ENCODE measurements at places on chromosomes 6 and 20. TPM values are rescaled to one million over a fixed set of nuclear protein-coding genes. Genes with fewer than 3 reads are reported as not detected.

GRCh38 chr20:51100617-51101016, 77.7 kb upstream of the KCNG1 start:
- DNase-seq: no peak

DNA sequence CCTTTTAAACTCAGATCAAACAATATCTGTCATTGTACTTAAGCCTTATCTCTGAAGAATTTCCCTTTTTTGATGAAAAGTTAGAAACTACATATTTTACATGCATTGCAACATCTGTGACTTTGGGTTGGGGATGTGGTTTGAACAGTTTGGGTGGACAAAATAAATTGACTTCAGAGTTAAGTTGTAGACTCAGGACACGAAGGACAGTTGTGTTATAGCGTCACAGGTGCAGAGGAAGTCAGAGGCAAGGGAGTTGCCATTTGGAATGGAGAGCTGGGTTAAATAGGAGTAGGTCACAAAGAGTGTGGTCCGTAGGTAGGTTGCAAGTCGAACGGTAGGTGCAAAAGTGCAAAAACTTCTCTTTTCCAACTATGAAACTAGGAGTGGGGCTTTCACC, 46.0 kb downstream of the ZFAND3 start:
- DNase-seq: no peak

GRCh38 chr6:47209632-47210031, 100.1 kb downstream of the TNFRSF21 start:
- no peak for DNase-seq

- no peak for DNase-seq
These were observed 119.0 kb upstream of the ZNF184 start for GRCh38 chr6:27591699-27592480.

Gene TCP11
- total RNA-seq: not detected

Measured in sciatic nerve (tissue), 2 donors.